CMK (cell line): ENCODE measurements at places on chromosomes 16 and 17.

- DNase-seq, result no peak
Observed at GRCh38 chr17:57166803-57167202, 81.8 kb downstream of the AKAP1 start.

DNA sequence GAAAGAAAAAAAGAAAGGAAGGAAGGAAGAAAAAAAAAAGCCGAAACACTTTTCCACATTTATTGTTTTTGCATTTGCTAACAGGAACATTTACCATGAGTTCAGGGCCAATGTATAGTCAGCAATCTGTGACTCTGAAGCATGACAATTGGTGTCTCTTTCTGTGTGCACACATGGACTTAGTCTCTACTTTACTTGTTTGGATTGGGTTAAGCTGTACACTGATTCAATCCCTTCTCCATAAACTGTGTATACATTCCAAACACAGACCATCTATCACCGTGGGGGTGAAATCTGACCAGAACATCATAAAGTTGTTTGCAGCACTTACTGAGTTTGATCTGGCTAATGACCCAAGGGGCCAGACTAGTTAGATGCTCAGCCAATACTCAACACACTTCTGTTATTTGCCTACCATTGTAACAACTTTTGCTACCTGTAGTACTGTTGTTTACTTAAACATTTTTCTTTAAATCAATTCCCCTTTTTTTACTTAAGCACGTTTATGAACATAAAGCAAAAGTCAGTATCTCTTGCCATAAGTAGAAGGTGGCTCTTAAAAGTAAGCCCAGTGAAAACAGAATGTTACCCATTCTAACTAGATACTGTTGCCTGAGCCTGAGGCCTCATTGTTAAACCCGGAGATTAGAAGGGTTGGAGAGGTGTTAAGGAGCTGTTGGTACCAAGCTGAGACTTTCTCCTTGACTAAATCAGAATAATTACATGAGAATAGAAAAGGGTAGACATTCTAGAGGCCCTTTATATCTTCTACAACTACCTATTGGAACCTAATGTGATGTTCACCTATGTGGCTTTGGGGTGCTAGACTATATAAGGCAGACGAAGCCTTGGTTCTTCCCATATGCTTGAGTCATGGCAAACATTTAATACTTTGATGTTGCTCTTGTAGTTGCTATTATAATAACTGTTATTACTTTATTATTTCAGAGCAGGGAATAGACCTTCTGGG lies 41.8 kb downstream of the SCNN1B start:
- DNase-seq, result no peak

GRCh38 chr17:21297026-21297520 lies 12.6 kb downstream of the MAP2K3 start:
- no peak for DNase-seq

GRCh38 chr17:10799407-10799806 lies 4.5 kb downstream of the TMEM238L start:
- no peak for DNase-seq

GRCh38 chr17:16442141-16442540 lies 26.8 kb downstream of the TRPV2 start:
- no peak for DNase-seq

GRCh38 chr16:78050734-78051400 lies 28.5 kb downstream of the CLEC3A start:
- DNase-seq, result no peak

DNA sequence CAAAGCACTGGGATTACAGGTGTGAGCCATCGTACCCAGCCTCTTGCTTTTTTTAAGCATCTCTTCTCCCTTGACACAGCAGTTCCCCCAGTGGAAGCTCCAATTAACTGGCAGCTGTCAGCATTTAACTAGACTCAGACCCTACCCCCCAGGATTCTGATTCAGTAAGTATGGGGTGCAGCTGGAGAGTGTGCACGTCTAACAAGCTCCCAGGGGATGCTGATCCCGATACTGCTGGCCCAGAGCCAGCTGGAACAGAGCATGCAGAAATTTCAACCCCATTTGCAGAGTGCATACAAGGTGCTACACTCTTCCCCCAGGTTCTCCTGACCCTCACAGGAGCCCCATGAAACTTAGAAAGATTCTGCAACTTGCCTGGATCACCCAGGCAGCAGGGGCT lies 27.7 kb upstream of the BCO1 start:
- no peak for DNase-seq

- DNase-seq, result no peak
Observed at GRCh38 chr17:30379903-30380381, 1.2 kb downstream of the CPD start.

- no peak for DNase-seq
Observed at GRCh38 chr16:8502446-8502845, 87.9 kb downstream of the TMEM114 start.

DNA sequence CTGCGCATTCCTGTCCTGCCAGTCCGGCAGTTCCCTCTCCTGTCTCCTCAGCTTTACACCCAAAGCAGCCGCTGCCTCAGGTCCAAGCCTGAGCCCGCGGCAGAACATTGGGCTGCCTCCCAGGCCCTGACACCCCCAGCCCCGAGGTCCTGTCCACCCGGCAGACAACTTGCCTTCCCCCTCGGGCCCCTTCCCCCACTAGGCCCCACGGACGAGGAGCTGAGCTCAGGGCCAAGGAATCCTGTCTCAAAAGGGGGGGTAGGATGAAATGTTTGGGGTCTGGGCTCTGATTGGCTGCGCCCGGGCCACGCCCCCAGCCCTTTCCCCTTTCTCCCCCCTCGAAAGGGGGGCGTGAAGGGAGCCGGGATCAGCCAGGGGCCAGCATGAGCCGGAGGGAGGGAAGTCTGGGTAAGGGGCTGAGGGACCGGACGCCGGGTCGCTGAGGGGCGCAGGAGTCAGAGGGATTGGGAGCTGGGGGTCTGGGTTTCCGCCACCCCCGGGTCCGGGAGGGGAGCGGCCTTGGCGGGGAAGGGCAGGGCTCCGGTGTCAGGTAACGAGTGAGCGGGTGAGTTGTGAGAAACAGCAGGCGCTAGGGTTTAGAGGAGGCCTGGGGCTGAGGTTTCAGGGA lies at the start of gene CTF1:
Gene CTF1, plus strand, starts transcription at position 354 of the 628 bp plus-strand sequence. Its CDS starts 30 bp downstream, at position 384.
- no peak for DNase-seq

DNA sequence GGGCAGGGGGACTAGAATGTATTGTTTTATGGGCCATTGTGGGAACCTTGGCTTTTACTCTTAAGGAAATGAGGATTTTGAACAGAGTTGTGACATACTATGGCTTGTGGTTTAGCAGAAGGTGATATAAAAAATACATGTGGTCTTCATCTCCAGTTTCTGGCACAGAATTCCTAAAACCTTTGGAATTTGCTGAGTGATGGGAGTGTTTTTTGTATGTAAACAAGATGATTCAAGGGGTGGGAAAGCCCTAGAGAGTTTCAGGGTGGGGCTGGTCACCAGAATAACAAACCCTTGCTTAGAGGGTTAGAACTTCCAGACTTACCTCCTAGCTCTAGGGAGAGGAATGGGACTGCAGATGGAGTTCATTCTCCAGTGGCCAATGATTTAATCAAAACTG lies 316.1 kb downstream of the PHKB start:
- DNase-seq, result no peak

DNA sequence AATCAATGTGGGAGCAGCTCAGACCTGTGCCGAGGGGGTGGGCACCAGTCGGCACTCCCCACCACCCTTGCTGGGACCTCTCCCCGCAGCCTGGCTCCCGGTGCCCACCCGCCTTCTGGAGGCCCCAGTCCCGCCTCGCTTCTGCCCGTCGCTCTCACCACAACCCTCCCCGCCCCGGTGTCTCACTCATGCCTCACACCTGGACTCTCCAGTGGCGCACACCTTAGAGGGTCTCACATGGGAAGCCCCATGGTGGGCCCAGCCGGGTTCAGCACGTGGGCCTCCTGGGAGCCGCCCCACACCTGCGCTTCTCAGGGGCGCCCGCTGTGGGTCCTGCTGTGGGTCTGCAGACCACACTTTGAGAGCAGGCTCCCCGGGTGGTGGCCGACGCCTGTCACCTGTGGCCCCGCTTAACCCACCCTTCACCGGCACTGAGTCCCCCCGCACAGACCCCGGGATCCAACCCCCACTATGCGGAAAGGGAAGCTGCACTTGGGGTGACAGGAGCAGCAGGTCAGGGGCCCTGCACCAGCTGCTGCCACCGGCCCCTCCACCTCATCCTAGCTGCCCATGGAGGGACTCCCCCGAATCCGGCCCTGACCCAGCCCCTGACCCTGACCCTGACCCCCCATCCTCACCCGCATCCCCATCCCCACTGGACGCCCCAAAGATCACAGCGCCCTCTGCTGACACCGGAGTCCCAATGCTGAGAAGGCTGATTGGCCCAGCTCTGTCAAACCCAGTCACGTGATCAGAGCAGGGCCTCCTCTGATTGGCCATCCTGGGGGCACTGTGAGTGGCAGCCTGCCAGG lies 27.4 kb upstream of the SLC38A10 start:
- no peak for DNase-seq

DNA sequence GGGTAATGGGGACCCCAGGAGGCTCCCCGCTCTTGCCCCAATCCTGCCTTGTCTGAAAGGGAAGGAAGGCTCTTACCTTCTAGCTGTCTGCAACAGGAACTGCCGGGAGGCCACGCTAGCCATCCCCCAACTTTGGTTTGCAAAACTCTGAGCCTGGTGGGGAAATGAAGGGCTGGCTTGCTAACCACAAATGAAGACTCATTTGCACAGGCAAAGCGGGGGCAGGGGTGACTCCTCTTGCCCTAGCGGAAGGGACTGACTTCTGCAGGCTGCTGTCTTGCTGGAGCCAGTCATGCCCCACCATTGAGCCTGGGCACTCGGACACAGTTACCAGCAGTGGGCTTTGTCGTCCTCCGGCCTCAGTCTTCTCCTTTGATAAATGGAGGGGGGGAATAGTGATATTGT lies 52.6 kb downstream of the PLCG2 start:
- DNase-seq, result peak; percentile 86

DNA sequence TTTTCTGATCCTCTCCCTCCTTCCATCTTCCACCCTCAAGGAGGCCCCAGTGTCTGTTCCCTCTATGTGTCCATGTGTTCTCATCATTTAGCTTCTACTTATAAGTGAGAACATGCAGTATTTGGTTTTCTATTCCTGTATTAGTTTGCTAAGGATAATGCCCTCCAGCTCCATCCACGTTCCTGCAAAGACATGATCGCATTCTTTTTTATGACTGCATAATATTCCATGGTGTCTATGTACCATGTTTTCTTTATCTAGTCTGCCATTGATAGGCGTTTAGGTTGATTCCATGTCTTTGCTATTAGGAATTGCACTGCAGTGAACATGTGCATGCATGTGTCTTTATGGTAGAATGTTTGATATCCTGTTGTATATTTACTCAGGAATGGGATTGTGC lies 275.1 kb downstream of the BCAS3 start:
- no peak for DNase-seq

GRCh38 chr17:44990994-44991393 lies 22.9 kb upstream of the C1QL1 start:
- DNase-seq, result no peak

DNA sequence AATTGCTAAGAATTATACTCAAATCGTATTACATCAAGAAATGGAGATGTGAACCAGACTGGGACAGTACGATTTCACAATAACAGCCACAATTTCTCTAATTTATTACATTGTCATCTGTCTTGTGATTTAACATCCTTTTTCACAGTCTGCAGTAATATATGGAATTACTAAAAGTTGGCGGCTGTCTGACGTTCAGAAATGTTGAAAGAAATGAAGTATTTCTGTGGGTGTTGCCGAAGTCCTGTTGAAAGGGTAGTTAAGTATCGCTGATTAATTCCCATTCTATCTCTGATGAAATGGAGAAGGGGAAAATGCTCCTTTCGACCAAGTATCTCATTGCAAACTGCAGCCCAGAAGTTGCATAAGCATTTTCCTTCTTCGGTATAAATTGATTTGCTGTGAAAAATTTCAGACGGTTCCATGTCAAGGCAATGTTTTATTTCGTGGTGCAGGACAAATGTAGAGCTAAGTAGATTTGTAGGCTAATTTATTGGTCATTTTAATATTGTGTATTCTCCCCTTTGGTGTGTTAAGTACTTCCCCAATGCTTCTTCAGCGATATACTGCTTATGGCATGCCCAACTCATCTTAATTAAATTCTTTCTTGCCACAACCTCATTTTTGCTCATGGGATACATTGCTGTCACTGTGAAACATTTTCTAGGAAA lies 775.2 kb upstream of the RBFOX1 start:
- no peak for DNase-seq

- no peak for DNase-seq
Observed at GRCh38 chr17:71378036-71378435, 742.8 kb upstream of the SOX9 start.

- no peak for DNase-seq
Observed at GRCh38 chr16:3092501-3092941, 6.6 kb downstream of the ZSCAN10 start.

DNA sequence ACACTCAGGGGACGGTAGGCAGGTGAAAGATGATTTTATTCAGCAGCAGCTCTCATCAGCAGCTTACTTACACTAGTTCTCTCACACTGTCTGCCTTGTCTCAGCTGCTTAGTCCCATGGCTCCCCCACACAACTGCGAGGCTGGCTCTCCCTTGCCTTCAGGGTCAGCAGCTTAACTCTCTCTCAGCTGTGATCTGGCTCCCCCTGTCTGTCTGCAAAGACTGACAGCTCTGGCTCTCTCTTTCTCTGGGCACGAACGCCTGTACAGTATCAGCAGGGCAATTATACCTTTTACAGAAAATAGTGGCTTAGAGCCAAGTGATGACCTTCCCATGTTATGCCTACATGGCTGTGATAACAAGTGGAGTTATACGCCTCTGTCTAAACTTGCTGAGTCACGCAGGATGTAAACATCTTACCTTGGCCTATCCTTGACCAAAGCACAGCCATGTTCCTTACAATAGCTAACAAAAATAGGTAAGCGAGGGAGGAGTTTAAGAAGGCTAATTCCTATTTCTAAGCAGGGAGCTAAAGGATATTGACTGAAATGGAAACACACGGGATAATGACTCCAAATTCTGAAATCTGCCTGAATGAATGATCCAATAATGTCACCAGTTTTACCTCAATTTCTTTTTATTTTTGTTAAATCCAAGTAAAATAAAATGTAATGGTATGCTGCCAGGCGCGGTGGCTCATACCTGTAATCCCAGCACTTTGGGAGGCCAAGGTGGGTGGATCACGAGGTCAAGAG lies 1.1 kb upstream of the NDUFAB1 start:
- peak; percentile 26 for DNase-seq

- DNase-seq, result no peak
Observed at GRCh38 chr17:72460711-72461110, 339.9 kb downstream of the SOX9 start.
